HFFc6 (cell line): ENCODE measurements at places on chromosomes 1 and 21.

GRCh38 chr1:183139281-183139942 is 46.7 kb upstream of the LAMC2 start:
- H3K27ac ChIP-seq: peak overlapping the region; percentile 74
- H3K4me1 ChIP-seq: peaks cover 74% of the 10 kb centered on the region
- peaks cover 89% of the 10 kb centered on the region for H3K36me3 ChIP-seq
- peak overlapping the region; percentile 62 for H3K4me3 ChIP-seq
- H3K27me3 ChIP-seq: peaks cover 20% of the 10 kb centered on the region
- peak; percentile 40 for DNase-seq

- no peak for DNase-seq
- no peak overlapping the region; the same call in 1 of the 2 replicates for H3K27ac ChIP-seq
- no peaks in the 10 kb centered on the region; the same call in 1 of the 2 replicates for H3K27me3 ChIP-seq
Measured at GRCh38 chr1:236802264-236802663, 7.2 kb downstream of the MTR start.

GRCh38 chr21:35091496-35091895 is 42.4 kb upstream of the RUNX1 start:
- H3K27ac ChIP-seq: no peak overlapping the region
- H3K4me1 ChIP-seq: peaks cover 38% of the 10 kb centered on the region
- no peak for DNase-seq
- no peaks in the 10 kb centered on the region for H3K27me3 ChIP-seq

- peaks cover 39% of the 10 kb centered on the region for H3K4me1 ChIP-seq
- H3K4me3 ChIP-seq: no peak overlapping the region
- no peak overlapping the region for H3K27ac ChIP-seq
- no peaks in the 10 kb centered on the region for H3K36me3 ChIP-seq
- DNase-seq: no peak
Measured at GRCh38 chr21:46022551-46023525, 41.3 kb downstream of the COL6A1 start.

- peaks cover 9% of the 10 kb centered on the region; the same call in 1 of the 2 replicates for H3K36me3 ChIP-seq
- H3K27me3 ChIP-seq: no peaks in the 10 kb centered on the region; the same call in 1 of the 2 replicates
- peak overlapping the region; percentile 58 for H3K4me3 ChIP-seq
Measured at GRCh38 chr1:78370356-78370755, 120.4 kb upstream of the PTGFR start.

DNA sequence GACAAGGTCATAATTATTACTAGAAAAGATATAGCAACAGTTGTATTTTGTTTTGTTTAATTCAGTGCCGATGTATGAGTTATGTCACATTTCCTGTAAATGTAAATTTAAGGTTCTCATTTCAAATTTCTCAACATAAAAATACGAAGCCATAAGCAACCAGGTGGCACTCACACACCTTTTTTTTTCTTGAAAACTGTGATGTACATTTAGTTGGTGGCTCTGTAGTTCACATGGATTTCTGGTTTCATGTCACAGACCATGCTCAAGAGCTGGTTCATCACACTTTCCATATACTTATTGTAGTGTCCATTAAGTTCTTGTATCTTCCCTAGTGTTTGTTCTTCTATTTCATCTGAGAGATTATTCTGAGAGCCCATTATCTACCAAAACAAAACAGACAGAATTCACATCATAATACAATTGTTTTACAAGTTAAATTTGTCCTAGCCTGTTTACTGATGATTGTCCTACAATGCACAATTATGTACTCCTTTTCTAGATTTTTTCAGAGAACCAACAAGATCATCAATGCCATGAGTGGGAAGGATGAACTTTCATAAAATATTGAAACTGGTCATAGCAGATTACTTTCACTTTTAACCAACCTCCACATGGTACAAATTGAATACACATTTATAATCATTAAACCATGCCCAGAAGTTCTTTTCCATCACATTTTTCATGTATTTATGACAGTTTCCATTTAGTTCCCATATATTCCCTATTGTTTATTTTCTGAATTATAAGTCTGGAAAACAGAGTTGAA is 17.1 kb downstream of the ATP6V1G3 start:
- H3K27me3 ChIP-seq: no peaks in the 10 kb centered on the region
- peak overlapping the region; percentile 6; the same call in 1 of the 2 replicates for H3K27ac ChIP-seq
- H3K36me3 ChIP-seq: peaks cover 35% of the 10 kb centered on the region
